ENCODE measurements at places on chromosomes 16 and 17.

GRCh38 chr17:69551212-69552010, 136.9 kb downstream of the MAP2K6 start:
- DNase-seq = no peak

DNA sequence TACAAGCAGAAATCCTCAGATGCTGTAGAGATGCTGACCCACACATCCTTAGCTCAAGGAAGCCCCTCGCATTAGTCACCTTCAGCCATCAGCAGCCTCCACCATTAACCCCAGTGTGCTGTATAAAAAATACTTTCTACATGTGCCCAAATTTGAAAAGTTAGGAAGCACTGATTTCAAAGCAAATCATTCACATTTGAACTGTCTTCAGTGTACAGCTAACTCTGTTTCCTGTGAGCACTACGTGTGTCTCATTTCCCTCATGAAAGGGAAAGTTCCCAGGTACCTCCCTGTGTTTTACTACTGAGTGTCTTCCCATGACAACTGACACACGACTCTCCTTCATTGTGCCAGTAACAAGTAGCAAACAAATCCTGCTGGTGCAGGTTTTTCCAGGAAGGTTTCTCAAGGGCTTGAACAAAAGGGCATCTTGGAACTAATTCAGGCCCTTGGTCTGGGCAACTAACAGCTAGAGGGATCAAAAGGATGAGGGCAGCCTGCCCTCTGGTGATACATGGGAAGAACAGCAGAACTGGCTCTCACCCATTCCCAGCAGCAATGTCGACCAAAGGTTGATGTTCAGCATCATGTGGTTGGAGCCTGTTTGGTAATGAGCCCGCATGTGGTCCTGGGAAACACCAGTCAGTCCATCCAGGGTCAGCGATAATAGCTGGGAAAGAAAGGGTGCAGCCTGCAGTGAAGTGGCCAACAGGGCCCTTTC, 4.0 kb downstream of the SLC35B1 start:
- DNase-seq = no peak

- no peak for DNase-seq
Measured at GRCh38 chr16:69481901-69482341, 57.5 kb downstream of the CYB5B start.

GRCh38 chr16:51971184-51971583, 575.8 kb downstream of the TOX3 start:
- no peak for DNase-seq

- DNase-seq = no peak
Measured at GRCh38 chr16:85229869-85230462, 117.7 kb upstream of the CIBAR2 start.

DNA sequence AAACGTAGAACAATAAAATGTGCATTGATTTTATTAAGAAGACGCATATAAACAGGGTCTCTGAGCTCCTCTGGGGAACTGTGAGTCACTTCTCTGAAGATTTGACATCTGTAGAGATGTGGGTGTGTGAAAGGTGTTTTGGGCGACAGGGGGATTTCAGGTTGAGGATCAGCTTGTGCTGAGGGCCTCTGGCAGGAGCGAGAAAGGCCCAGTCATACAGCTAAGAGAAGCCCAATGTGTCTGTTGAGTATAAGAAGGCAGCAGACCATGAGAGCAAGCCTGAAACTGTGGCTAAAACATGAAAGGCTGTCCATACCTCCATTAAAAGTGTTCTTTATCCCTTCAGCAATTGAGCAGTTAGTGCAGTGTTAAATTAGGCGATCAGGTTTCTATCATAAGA, 406.5 kb upstream of the MON1B start:
- no peak for DNase-seq

- DNase-seq = peak; percentile 80
Measured at GRCh38 chr17:38559051-38559879, 46.5 kb downstream of the SRCIN1 start.

DNA sequence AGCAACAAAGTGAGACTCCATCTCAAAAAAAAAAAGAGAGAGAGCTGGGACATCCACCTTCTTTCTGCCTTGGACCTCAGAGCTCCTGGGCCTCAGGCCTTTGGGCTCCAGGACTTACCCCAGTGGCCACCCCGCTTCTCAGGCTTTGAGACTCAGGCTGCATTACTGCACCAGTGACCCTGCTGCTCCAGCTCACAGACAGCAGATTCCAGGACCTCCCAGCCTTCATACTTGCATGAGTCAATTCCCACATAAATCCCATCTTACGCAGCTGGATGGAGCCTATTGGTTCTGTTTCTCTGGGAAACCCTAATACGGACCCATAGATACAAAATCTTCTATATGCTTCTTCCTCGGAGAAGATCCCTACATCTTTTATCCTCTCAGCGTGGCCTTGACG, 2.1 kb upstream of the CEP295NL start:
- DNase-seq = no peak

GRCh38 chr16:79713609-79714309, 113.2 kb upstream of the MAF start:
- no peak for DNase-seq

- no peak for DNase-seq
Measured at GRCh38 chr16:54576785-54577184, 290.2 kb upstream of the IRX3 start.

DNA sequence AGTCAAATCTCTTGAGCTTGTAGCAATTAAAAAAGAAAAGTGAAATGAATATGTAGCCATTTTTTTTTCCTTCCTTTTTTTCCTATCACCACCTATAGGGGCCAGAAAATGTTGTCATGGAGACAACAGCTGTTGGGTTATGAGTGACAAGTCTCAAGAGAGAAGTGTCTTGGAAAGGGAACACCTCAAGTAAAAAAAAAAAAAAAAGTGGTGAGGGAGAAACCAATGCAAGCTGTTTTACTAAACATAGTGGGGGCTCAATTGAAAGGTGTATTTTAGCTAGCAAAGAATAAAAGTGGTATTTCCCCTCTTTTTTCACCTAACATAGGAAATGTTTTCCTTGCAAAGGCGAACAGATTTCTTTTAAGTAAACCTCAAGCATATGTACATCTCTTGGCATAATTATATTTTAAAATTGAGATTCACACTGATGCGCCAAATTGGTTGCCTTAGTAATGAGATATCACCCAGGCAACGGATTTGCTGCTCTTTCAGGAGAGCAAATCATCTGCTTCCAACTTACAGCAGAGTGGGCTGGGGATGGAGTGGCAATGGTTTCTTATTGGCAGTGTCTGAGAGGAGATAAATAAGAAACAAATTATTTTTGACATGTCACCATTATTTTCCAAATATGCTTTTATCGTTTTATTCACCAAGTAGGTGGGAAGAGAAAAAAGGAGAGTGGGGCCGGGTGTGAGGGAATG, 183.6 kb downstream of the MYO1D start:
- no peak for DNase-seq

DNA sequence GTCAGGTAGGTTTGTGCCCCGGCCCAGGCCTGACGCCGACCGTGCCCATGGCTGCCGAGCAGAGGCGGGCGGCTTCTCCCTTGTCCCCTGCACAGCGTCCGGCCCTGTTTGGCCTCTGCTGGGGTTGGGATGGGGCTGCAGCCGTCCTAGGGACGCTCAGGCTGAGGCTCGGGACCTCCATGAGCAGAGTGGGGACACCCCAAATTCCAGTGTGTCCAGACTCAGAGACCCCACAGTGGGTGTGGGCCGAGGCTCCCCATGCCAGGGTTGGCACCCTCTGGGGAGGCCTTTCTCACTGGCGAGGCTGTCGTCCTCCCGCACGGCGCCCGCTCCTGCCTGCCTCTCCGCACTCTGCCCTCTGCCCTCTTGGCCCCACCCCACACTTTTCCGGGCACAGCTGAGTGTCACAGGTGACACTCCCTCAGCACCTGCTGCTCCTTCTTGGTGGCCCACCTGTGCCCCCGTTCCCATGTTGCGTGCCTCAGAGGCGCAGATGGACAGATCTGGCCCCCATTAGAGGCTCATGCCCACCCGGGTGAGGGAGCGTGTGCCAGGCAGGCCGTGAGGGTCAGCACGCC, 16.1 kb downstream of the TRAF7 start:
- no peak for DNase-seq

DNA sequence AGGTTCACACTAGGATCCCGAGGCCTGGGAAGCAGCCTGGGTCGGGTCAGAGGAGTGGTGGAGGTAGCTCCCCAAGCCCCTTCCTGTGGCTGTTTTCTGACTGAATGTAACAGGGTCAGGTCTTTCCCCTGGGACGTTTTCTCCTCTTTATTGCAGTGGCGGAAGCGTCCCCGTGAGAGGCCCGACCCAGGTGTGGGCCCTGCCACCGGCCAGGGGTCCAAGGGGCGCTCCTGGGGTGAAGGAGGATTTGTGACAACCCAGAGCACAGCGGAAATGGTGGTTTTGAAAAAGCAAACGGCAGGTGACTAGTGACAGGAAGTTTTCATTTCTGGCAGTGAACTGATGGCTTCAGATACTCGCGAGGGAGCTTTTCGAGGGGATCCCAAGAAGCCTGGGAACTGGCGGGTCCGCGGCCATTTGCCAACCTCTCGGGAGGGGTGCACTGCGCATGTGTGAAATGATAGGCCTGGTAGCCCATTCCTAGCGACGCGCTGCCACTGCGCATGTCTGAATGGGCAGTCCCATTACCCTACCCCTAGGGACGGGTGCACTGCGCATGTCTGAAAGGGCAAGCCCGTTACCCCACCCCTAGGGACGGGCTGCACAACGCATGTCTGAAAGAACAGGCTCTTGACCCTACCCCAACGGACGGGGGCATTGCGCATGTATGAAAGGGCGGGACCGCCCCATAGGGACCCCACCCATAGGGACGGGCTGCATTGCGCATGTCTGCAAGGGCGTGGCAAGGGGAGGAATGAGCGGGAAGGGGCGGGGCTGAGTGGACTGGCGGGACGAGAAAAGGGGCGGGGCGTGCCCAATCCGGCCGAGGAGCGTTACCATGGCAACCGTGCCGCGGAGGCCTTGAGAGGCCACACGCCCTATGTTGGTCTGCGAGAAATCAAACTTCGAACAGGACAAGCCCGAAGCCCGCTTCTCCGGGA, 1747.9 kb downstream of the TP53TG3F start:
- no peak for DNase-seq

- no peak for DNase-seq
Measured at GRCh38 chr16:58125781-58126335, 3.3 kb downstream of the CFAP20 start.

GRCh38 chr17:50668838-50669581, 34.3 kb downstream of the ABCC3 start:
- no peak for DNase-seq

DNA sequence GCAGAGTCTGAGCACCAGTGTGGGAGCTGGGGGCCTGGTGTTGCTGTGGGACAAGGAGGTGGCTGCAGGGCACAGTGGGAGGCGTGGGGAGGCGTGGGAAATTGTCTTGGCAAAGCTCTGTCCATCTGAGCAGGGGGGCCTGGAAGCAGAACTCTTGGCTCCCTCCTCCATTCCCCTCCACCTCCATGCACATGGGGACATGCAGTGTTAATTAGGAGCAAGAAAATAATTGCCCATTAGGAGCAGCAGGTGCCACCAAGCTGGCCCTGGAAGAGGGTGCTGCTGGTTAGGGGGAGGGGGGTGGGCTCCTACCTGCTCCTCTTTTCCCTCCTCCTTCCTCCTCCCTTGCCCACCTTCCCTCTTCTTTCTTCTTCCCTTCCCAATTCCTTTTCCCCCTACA, 4.5 kb downstream of the TTYH2 start:
- DNase-seq = no peak

DNA sequence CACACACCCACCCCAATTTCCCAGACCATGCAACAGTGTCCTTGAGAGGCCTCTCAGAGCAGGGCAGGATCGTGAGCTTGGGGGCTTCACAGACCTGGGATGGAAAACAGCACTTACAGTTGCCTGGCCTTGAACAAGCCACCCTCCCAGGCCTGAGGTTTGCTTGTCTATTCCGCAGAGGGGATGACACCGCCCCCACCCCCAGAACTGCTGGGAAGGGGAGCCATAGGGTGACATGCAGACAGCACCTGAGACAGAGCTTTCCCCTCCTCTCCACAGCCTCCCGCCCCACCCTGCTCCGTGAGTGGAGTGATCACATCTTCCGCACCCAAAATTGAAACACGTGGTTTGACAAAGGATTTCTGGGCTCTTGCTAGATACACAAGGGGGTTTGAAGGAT, 131.5 kb upstream of the TNRC6C start:
- DNase-seq = no peak

DNA sequence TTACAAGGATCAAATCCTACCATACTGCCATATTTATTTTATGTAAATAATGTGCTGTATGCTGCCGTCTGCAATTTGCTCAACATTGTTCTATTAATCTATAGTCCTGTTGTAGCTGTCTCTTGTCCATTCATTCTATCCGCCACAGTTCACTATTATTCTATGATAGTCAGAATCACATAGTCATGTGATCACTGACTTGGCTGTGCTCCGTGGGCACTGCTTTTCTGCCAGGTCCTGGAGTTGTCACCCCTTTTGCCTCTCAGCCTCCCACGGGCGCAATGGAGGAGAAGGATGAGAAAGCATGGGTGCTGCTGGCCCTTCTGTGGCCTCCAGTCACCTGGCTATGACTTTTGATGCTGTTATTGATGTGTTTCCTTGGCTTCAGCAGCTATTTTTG, 37.3 kb upstream of the ANKFY1 start:
- DNase-seq = no peak

GRCh38 chr17:13869331-13869940, 199.9 kb upstream of the COX10 start:
- DNase-seq = no peak

DNA sequence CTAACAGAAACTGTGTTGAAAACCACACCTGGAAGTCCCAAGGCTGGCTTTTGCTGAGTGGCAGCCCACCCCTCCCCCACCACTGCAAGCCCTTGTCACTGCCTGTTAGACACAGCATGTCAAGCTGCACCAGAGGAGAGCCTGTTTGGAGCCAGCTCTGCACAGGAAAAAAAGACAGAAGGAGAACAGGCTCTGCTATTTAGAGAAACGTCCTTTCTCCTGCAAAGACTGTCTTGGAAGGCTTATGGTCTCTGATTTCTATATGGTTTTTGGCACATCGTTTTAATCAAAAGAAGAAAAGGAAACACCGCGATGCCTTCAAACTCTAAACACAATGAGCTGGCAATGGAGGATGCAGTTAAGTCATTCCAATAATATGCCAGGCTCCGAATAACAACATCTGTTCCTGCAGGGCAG, 275.5 kb downstream of the MAP2K4 start:
- no peak for DNase-seq

DNA sequence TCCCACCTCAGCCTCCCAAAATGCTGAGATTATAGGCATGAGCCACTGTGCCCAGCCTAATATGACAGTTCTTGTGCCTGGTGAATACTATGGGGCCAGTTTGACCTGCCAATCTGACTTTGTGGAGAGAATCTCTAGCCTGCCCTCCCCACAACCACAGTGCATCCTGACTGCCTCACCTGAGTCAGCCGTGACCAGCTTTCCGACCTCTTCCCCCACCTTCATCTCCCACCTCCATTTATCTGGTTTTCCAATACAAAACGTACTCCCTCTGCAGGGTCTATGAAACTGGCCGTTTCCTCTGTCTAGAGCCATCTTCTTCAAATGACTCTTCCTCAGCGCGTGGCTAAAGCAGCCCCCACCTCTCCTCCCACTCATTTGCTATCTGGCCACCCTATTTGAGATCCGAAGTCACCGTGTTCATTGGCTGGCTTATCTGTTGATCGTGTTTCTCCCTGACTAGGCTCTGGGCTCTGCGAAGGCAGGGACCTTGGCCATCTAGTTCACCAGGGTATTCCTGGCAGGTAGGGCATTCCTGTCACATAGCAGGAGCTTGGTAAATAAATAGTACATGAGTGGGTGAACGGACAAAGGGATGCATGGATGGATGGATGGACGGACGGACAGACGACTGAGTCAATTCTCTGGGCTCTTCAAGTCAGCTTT, 22.3 kb upstream of the PLLP start:
- no peak for DNase-seq

- DNase-seq = peak; percentile 24
Measured at GRCh38 chr17:5019475-5019956, 15.7 kb downstream of the SLC52A1 start.

Data from activated CD4-positive, alpha-beta T cell treated with anti-CD3 and anti-CD28 coated beads, Interleukin-2, amount 50 U/mL, for 24 hours (primary cell).